ENCODE measurements at places on chromosomes 5 and 9.

DNA sequence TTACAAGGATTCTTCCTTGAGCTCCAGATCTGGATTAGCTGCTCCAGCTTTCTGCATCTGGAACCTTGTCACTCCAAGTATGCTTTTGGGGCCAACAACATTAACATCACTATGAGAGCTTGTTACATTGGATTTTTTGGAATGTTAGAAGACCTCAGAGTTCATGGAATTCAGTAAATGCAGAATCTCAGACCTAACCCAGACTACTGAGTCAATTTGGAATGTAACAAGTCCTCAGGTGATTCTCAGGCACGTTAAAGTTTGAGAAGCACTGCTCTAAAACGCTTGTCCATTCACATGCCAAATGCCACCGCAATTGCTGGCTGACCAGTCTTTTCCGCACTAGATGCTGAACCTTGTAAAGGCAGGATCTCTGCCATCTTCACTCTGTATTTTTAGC, 251.4 kb upstream of the TRIM32 start:
- no peak for DNase-seq

- DNase-seq: no peak
Measured at GRCh38 chr5:138743484-138743883, 9.7 kb upstream of the CTNNA1 start.

GRCh38 chr9:21144603-21145002, 3.0 kb upstream of the IFNW1 start:
- DNase-seq: no peak

GRCh38 chr9:128127568-128127989, at the start of gene PTGES2:
PTGES2 (minus strand) TSS chr9:128127729; CDS start chr9:128127717, 12 bp downstream.
- peak; percentile 81 for DNase-seq

DNA sequence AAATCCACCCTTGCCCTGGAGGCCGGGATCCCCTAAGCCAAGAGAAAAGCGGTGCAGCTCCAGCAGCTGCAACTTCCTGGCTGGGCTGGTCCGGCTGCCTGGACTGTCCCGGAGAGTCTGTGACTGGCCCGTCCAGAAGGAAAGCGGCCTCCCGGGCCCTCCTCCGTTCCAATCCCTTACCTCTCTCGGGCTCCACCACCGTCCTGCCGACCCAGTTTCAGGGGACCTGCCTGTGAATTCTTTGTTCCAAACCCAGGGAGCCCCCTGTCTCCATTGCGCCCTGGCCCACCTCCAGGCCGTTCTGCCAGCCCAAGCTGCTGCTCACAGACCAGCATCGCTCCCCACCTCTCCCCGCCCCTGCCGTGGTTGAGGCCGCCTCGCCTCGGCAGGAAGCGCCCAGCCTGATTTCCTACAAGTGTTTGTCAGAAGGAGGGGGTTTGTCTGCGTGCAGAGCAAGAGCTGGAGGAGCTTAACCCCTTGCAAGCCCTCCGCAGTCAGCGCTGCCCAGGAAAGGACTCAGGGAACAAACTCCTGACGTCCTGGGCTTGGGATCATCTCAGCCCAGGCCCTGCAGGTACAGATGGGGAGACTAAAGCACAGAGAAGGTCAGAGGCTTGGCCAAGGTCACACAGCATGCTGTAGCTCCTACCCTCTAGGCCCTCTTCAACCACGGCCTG, at the start of gene AKNA:
TSS of gene AKNA (minus strand) at position 303 of the 677 bp plus-strand sequence. CDS start 6,649 bp downstream, outside the sequence.
- peak; percentile 70 for DNase-seq

- DNase-seq: no peak
Measured at GRCh38 chr5:91269198-91269597, 113.9 kb downstream of the ARRDC3 start.

DNA sequence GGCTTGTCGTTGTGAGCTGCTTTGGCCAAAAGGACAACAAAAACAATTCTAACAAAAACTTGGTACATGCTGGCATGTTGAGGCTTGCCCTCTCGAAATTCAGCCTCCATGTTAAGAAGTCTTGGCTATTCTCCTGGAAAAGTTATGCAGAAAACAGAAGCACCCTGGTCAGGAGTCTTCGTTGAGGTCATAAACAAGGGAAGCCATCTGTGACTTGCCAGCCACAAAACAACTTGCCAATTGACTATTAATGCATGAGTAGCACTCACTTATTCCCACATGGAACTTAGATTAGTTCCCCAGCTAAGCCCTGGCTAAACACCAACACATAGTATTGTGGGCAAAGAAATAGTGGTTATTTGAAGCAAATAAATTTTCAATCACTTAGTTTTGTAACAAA, 521.0 kb upstream of the CHD1 start:
- DNase-seq: no peak

DNA sequence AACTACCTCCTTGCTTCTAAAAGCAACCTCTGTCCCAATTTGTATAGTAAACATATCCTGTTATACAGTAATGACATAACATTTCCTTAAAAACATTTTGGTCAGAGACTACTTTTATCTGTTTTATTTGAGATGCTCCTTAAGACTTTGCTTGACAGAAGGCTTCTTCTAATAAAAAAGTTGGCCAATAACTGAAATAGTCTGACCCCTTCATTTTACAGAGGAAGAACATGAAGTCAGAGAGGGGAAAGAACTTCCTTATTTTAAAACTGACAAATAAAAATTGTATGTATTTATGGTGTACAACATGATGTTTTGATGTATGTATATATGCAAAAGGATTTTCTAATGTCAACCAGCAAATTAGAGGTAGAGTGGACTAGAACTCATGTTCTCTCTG, 35.8 kb upstream of the SPARC start:
- no peak for DNase-seq

DNA sequence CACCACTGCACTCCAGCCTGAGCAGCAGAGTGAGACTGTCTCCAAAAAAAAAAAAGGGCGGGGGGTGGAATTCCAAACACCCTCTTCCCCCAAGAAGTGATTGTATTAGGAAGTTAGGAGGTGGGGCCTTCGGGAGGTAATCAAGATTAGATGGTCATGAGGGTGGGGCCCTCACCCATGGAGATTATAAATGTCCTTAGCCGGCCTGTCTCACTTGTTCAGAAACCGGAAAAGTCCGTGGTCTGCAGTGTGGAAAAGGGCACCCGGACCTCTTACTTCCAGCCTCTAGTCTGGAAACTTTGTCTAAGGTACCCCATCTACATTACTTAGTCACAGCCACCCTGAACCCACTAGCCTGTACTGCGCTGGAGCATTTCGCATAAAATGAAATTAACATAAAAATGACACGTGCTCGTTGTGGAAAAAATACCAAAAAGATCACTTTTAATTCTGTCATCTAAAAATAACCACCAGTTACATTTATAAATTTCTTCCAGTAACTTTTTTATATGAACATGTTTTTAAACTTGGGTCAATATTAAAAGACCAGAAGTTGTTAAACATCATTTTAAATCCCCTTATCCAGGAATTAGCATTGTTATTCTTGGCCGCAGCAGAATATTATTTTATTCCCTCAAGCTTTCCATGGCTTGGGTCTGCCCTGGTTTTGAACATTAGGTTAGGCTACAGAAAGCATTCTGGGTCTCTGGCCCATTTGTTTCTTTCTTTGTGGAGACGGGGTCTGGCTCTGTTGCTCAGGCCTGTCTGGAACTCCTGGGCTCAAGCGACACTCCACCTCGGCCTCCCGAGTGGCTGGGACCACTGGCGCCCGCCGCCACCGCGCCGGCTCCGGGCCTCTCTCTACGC, 1.2 kb upstream of the CKS2 start:
- peak; percentile 27 for DNase-seq

GRCh38 chr5:78738693-78739300, 90.2 kb upstream of the LHFPL2 start:
- DNase-seq: no peak

DNA sequence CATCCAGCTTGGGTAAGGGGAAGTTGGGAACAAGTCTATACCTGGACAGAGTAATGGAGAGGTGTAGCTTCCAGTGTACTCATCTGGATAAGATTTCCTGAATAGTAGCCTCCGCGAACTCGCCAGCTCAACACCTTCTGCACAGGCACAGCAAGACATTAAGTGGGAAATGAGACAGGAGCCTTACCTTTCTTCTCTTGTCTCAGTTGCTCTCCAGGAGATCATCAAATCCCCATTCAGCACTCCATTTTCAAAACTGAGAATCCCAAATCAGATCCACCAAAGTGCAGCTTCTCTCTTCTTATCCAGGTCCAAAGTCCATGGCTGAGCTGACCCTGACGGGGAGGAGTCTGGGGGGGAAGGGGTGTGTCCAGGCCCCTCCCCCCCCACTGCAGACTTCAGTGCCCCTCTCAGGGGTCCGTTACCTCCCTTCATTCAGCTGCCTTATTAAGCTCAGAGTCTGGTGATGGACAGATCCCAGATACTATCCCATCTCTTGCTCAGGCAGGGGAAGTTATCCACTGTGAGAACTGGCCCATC, 5.9 kb upstream of the MGAT1 start:
- DNase-seq: peak; percentile 15

DNA sequence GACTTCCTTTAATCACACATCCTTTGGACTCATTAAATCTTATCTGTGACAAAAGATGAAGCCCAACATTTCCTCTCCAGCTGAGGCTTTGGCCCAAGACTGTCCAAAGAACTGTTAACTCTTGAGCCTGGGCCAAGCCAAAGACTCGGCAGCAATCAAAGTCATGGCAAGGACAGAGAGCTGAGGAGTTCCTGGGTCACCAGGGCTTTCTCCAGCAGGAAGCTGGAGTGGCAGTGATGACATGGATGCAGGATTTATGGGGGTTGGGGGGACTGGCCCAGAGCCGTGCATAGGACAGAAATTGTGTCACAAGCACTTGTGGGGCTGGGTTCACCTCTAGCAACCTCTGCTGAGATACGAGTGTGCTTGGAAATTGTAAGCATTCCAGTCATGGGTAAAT, 440.3 kb downstream of the PLK2 start:
- DNase-seq: peak; percentile 36

- no peak for DNase-seq
Measured at GRCh38 chr9:111945216-111945615, 48.6 kb downstream of the UGCG start.

- DNase-seq: no peak
Measured at GRCh38 chr9:121995997-121996396, 97.1 kb downstream of the TTLL11 start.

DNA sequence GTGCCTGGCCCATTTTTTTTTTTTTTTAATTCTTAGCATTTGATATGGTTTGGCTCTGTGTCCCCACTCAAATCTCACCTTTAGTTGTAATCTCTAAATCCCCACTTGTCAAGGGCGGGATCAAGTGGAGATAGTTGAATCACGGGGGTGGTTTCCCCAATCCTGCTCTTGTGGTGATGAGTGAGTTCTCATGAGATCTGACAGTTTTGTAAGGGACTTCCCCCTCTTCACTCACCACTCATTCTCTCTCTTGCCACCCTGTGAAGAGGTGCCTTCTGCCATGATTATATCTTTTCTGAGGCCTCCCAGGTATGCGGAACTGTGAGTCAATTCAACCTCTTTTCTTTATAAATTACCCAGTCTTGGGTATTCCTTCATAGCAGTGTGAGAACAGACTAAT, 27.2 kb downstream of the NDUFAF2 start:
- no peak for DNase-seq

DNA sequence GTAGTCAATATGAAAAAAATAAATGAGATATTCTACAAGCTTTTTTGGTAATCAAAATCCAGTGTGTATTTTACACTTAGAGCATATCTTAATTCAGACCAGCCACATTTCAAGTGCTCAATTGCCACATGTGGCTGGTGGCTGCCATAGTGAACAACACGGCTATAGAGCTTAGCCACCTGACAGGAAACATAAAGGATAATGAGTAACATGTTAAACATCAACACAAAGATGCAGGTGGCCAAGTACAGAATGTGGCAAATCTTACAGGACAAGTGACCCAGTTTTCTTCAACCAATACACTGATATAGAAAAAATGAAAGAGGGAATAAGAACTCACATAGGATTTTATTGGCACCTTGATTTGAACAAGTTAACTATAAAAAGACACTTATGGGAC, 61.4 kb downstream of the KIF24 start:
- DNase-seq: no peak

GRCh38 chr5:167378894-167379723, 912.3 kb upstream of the WWC1 start:
- DNase-seq: no peak

DNA sequence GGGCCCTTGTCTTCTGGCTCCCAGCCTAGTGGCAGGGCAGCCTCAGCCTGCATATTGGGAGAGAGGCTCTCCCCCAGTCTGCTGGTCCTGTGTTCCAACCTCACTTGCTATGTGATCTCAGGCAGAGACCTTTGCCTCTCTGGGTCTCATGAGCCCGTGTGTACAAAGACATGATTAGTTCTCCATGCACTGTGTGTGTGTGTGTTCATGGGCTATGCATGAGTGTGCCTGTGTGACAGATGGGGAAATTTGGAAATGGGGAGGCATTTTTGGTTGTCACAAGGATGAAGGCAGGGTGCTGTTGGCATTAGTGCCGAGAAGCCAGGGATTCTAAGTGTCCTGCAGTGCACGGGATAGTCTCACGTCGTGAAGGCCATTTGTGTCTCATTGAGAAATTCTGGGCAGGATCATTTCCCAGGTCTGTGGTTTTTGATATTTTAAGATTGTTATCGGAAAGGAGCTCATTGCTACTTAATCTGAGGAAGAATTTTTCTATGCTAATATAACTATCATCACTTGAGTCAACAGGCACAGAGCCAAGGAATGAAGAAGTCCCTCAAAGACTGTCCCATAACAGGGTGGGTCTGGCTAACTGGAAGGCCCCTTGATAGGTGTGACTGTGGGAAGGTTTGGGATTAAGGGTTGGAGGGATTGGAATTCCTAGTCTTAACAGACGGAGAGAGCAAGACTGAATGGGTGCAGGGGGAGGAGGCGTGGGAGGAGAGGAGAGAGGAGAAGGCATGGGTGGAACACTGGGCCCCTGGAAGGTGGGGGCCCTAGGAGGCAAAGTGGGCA, 168.5 kb downstream of the RGS3 start:
- no peak for DNase-seq

GRCh38 chr9:105355781-105356180, 92.1 kb upstream of the FSD1L start:
- no peak for DNase-seq

DNA sequence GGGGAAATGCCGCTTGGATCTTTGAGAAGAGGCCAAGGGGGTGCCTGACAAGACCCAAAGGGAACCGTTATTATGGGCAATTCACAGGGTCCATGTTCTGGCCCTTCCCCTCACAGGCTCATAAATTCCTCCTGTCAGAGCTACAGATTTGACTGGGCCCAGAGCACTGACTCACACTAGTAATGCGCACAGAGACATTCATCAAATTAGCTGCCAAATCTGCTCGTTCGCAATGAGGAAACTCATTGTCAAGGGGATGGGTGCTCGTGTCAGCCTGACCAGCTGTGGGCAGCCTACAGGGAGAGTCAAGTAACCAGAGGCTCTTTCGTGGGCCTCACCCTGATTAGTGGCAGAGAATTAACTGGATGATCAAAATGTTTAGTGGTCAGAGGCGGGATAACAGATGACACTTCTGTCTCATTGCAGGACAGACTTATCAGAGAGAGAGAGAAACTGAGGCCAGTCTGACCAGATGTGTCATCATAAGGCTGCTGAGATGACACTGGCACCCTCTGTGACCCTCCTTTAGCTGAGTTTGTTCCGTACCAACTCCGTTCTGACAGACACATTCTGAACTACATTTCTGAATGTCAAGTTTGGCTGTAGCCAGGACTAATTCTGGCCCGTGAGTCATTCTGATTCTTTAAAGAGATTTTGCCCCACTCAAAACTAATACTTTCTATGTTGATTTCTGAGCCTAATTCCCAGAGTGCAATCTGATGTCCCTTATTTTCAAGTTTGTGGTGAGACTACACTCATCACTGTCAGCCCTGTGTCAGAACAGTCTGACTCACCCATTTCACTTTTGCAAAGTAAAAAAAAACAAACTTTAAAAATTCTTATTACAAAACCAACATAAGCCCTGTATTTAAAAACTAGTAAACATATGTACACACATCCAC, 377.1 kb downstream of the ACTL7B start:
- DNase-seq: peak; percentile 70

GRCh38 chr9:36479101-36479500, 79.0 kb upstream of the RNF38 start:
- DNase-seq: no peak

All from adrenal gland (tissue), 19 donors.